Head of caudate nucleus (tissue), 42 donors: ENCODE measurements at places on chromosomes 1 and 21.

DNA sequence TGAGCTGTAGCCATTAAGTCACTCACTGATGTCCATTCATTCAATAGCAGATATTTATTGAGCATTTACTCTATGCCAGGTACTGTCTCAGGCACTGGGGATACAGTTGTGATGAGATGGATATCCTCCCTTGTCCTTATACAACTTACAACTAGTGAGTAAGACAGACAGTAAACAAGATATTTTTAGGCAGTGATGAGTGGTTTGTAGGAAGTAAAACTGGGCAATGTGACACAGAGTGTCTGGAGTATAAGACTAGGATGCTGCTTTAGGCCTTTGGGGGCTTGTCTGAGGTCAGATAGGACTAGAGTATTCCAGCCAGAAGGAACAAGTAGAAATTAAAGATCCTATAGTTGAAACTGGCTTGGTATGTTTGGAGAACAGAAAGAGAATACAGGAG, 41.4 kb downstream of the NOS1AP start:
- no peak for DNase-seq

DNA sequence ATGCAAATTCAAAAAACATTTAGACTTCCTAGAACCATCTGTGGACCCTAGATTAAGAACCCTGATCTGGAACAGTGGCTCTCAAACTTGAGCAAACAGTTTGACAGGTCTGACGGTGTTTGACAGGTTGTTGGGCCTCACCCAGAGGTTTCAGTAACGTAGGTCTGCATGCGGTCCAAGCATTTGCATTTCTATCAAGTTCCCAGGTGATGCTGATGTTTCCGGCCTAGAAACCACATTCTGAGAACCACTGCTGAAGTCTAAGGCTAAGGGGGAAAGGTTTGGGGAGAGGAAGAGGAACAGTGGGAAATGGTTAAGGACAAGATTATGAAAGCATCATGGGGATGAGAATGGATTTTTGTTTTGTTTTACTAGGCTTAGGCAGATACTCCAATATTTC, 48.6 kb downstream of the MDM4 start:
- DNase-seq = no peak

GRCh38 chr1:90204023-90204590, 209.2 kb downstream of the ZNF326 start:
- no peak for DNase-seq

DNA sequence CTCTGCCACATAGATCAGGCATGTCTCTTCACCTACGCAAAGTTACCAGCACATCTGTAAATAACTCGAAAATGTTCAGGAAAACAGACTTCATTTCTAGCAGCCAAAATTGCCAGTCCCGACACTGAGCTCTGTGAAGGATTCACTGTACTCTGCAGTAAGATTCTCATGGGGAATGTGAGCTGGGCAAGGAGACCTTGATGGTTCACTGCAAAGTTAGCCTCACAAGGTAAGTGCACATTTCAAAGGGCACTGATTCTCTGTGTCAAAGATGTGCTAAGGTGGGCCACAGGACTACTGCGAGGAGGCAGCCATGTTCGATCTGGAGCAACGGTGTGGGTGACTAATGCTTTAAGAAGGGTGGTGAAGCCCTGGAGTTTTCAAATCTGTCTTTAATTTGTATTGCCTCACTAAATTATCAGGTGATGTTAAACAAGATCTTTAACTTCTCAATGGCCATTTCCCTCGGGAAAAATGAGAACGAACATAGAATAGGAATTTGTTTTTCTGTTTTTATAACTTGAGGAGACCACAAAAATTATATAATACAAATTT, 25.2 kb downstream of the STPG1 start:
- DNase-seq = no peak

- DNase-seq = no peak
Observed at GRCh38 chr1:25683177-25683576, 66.6 kb downstream of the MAN1C1 start.

- no peak for DNase-seq
Observed at GRCh38 chr1:213303286-213303685, 252.2 kb downstream of the RPS6KC1 start.

GRCh38 chr1:212402666-212403321, 11.9 kb downstream of the PACC1 start:
- DNase-seq = no peak

DNA sequence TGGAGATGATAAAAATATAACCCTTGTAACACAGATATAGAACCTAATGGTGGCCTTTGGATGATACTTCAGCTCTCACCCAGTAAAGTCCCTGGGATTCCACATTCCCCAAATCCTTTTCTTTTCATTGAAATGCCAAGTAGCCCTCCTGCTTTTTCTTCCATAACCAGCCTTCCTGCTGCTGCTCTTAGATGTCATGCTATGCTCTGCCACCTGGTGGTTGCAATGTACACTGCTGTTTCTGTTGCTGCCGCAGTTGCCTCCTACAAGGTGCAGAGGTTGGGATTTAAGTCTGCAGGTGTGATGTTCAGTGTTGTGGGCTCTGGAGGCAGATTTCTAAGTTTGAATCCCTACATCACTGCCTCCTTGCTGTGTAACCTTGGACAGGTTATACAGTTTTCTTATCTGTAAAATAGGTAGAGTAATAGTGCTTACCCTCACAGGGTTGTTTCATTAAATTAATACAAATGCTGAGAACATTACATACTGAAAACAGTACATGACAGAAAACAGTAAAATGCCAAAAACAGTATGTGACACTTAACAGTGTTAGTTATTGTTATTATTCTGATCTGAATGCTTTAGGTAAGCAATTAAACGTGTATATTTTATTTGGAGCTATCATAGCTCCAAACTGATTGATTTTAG, 64.3 kb downstream of the CAMSAP2 start:
- peak; percentile 90 for DNase-seq

DNA sequence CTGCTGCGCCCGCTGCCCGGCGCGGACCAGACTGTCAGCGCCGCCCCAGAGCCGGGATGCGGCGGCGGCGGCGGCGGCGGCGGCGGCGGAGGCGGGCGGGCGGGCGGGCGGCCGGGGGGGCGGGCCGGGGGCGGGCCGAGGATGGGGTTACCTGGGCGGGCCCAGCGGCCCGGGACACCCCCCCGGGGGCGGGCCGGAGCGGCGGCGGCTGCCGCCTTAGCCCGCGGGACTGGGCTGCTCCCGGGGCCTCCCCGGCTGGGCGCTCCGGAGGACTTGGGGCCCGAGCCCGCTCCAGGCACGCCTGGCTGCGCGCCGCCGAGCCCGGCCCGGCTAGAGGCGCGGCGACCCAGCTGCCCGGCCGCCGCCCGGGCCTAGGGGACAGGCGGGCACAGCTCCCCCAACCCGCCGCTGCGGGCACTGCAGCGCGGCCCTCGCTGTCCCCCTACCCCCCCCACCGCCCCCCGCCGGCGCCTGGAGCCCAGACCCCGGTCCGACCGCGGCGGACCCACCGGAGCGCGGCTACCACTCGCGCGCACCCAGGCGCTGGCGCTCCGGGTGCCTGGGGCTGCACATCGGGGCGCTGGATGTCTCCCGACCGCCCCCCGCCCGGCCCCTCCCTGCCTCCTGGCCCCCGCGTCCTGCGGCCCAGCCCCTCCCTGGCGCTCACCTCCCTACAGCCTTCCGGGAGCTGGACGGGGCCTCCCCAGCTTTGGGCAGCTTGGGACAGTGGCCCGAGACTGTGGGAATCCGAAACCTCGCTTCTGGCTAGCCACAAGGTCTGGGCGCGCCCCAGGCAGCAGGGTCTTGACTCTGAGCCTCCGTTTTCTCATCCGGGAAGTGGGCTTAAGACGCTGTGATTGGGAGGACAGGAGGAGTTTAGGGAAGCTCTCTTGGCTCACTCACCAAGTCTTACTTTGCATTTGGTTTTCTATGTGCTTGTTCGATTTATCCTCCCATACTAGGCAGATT, at the start of gene WNT4:
WNT4 (minus strand) TSS at position 33 of the 969 bp plus-strand sequence. CDS start 175 bp downstream, outside the sequence.
- no peak for DNase-seq

- DNase-seq = no peak
Observed at GRCh38 chr1:6157132-6157527, 23.0 kb downstream of the CHD5 start.

GRCh38 chr1:84836145-84836544, 56.9 kb downstream of the LPAR3 start:
- no peak for DNase-seq

DNA sequence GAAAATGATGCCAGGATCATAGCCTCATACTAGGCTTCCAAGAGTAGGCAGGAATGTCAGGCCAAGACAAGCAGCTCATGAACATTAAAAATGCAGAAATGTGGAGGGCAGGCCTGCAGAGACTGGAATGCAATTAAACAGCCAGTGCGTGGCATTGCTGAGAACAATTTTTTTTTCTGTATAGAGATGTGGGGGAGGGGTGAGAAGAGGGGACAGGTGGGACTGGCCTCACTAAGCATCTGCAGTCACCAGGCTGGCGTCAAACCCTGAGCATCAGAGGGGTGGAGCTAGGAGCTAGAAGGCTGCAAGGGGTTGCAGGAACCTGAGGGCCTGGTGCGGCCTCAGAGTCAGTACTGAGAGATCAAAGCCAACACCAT, 114.1 kb downstream of the TNR start:
- DNase-seq = no peak

DNA sequence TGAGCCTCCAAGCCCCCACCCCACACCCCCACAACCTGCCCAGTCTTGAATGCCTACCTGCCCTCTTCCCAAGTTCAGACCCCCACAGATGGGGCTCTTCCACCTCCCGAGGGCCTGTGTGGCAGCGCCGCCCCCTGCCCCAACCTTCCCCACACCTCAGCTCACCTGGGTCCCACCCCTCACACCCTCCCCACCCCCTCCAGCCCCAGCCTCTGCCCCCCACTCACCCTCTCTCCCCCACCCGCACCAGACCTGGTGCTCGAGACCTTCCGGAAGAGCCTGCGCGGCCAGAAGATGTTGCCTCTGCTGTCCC, 9.2 kb downstream of the TNFRSF18 start:
- DNase-seq = no peak
